Right forelimb (tissue), 1 donor: ENCODE measurements at places on chromosomes 3 and 15.

DNA sequence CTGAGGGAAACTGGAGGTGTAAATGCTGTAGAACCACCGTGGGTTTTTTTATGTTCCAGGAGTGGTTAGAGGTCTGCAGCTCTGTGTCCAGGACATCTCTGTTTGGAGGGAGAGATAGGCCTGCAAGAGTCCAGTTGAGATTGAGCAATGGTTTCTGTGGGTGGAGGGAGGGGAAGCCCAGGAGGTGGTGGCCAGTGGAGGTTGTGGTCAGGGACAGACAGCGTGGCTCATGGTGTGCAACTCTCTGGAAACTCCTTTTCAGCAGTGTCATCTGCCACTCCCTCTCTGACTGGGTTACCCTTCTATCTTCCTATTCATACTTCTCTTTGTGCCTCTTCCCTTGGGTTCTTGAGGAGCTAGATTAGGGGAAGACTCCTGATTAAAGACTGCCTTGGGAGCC lies 9.6 kb downstream of the XCR1 start:
- DNase-seq: no peak

- no peak for DNase-seq
These were observed 84.5 kb upstream of the GALNT15 start for GRCh38 chr3:16090024-16090423.

DNA sequence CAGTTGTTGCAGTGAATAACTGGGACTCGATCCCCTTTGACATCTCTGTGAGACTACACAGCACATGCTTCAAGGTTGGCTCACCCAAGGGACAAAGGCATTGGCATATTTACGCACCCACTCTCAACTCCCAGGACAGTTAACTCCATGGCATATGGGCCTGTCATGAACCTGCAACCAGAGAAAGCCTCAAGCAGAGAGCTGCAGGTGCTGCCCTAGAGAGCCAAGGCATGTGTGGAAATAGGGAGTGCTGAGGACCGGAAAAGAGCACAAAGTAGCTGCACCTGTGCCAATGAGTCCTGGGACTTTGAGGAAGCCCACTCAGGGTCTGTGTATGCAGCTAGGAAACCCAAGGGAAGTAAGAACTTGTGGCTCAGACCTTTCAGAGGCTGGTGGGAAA lies 32.9 kb upstream of the SLC24A5 start:
- DNase-seq: no peak

- no peak for DNase-seq
These were observed 336.5 kb downstream of the LPP start for GRCh38 chr3:188490416-188490815.

- peak; percentile 49 for DNase-seq
These were observed 35.0 kb downstream of the CTSH start for GRCh38 chr15:78909791-78910228.

DNA sequence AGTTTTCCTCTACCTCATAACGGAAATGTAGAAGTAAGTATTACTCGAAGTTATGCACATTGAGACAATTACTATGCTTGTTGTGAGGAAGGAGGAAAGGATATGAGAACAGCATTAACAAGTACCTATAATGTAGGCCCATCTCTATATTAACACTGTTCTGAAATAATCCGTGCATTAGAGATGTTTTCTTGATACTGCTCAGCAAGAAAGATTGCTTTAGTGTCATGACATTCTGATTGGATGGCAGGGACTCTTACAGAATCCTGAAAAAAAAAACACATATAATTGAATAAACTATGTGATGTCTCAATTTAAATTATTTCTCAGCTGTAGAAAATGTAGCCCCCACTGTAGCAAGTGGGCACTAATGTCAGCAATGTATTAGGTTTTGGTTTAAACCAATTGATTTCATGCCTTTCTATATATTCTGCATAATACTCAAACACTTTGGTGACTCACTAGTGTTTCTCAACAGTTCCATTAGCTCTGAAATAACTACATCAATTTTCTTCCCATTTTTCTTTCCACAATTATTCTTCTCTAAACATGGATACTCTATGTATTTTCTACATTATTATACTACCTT lies 598.3 kb upstream of the BCHE start:
- no peak for DNase-seq

DNA sequence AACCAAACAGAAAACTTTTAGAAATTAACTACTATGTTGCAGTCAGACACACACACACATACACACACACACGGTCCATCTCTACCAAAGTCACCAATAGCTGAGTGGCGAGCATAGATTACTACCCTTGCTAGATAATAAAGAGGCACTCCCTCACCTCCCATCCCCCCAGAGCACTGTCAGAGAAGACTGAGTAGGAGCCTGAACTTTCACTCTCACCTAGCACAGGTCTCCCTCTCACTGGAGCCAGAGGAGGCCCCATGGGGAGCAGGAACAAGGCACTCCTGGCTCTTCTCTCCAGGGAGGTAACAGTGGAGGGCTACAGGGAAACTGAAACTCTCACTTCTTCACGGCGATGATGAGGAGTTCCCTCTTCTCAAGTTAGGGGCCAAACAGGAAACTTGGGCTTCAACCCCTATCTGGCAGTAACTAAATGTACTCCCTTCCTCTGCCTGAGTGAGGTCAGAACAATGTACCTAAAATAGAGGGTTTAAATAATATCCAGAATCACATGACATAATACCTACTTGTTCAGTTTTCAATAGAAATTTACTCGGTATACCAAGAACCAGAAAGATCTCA lies 975.3 kb upstream of the GBE1 start:
- DNase-seq: no peak

DNA sequence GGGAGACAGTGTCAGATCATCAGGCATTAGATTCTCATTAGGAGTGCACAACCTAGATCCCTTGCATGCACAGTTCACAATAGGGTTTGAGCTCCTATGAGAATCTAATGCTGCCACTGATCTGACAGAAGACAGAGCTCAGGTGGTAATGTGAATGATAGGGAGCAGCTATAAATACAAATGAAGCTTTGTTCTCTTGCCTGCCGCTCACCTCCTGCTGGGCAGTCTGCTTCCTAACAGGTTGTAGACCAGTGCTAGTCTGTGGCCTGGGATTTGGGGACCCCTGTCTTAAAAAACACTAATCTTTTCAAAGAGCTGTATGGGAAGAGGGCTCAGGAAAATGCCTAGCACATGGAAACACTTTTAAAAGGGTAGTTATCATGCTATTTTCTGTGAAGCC lies 50.9 kb upstream of the PARP14 start:
- no peak for DNase-seq

GRCh38 chr3:27219127-27219845 lies 149.9 kb downstream of the NEK10 start:
- no peak for DNase-seq

DNA sequence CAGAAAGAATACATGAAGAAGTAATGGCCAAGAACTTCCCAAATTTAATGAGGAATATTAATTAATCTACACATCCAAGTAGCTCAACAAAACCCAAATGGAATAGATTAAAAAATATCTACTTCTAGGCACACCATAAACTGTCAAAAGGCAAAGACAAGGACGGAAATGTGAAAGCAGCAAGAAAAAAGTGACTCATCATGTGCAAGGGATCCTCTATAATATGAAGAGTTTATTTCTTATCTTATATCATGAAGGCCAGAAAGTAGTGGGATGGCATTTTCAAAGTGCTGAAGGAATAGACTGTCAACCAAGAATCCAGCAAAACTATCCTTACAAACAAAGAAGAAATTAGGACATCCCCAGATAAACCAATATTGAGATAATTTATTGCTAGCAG lies 73.9 kb upstream of the PRICKLE2 start:
- DNase-seq: no peak

- peak; percentile 71 for DNase-seq
These were observed 584.4 kb upstream of the TBL1XR1 start for GRCh38 chr3:177781686-177782161.

GRCh38 chr3:10344944-10345575 lies 24.1 kb upstream of the SEC13 start:
- DNase-seq: no peak

- no peak for DNase-seq
These were observed 109.8 kb downstream of the TNIK start for GRCh38 chr3:171350364-171350763.

DNA sequence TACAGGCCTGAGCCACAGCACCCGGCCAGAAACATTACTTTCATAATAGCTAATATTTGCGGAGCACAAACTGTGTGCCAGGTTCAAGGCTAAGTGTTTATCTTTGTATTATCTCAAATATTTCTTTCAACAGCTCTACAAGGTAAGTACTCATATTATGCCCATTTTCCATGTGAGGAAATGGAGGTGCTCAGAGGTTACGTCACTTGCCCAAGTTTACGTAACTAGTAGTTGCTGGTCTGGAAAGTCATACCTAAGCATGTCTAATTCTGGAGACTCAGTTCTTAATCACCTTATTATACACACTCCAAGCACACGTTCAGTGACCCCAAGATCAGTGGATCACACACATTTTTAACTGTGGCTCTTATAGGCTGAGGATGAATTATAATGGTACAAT lies 177.5 kb downstream of the OXSM start:
- DNase-seq: no peak

- no peak for DNase-seq
These were observed 307.2 kb upstream of the CNTN3 start for GRCh38 chr3:74921676-74922075.

- DNase-seq: no peak
These were observed 254.7 kb downstream of the NFKBIZ start for GRCh38 chr3:102104033-102104432.

GRCh38 chr15:63276342-63277037 lies 915 bp upstream of the APH1B start:
- no peak for DNase-seq
